ENCODE measurements at places on chromosomes 7 and 10. TPM values are rescaled to one million over a fixed set of nuclear protein-coding genes. Genes with fewer than 3 reads are reported as not detected.

The ZNF862 gene
- polyA plus RNA-seq = 11.7 TPM

DNA sequence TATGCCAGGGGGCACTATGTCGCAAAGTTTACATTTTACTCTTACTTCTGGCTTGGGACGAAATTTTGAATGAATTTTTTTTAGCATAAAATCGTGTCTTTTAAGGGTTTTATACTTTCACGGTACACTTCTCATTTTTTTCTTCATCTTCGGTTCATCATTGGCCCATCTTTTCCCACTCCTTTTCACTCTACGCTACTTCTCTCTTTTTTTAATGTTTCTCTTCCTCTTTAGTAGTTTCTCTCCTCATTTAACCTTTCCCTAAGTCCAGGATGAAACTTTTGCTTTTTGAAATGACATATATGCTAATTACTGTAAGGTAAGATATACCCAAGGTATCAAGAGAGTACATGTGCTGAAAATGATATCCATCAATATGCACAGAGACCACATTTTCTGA, 39.5 kb downstream of the C7orf33 start:
- H3K27ac ChIP-seq = no peak overlapping the region
- peaks cover 16% of the 10 kb centered on the region for H3K4me1 ChIP-seq
- no peaks in the 10 kb centered on the region for H3K36me3 ChIP-seq
- DNase-seq = no peak
- no peaks in the 10 kb centered on the region for H3K27me3 ChIP-seq

DNA sequence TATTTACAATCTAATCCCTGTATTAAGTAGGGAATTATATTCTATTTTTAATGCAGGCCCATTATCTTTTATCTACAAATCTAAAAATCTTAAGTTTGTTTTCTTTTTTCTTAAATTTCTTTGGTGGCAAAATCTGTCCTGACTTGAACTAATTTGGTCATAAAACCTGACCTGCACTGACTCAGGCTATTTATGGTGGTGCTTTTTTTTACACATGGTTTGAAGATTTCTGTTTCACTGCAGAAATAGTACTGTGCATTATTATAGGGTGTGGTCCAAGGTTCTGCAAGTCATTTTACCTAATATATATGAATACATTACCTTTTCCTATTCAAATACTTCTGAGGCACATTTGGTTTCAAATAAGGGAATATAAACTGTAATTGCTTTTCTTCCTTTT, 137.0 kb downstream of the CD36 start:
- no peaks in the 10 kb centered on the region for H3K27me3 ChIP-seq
- no peaks in the 10 kb centered on the region for H3K36me3 ChIP-seq
- no peaks in the 10 kb centered on the region for H3K4me1 ChIP-seq
- H3K27ac ChIP-seq = no peak overlapping the region

DNA sequence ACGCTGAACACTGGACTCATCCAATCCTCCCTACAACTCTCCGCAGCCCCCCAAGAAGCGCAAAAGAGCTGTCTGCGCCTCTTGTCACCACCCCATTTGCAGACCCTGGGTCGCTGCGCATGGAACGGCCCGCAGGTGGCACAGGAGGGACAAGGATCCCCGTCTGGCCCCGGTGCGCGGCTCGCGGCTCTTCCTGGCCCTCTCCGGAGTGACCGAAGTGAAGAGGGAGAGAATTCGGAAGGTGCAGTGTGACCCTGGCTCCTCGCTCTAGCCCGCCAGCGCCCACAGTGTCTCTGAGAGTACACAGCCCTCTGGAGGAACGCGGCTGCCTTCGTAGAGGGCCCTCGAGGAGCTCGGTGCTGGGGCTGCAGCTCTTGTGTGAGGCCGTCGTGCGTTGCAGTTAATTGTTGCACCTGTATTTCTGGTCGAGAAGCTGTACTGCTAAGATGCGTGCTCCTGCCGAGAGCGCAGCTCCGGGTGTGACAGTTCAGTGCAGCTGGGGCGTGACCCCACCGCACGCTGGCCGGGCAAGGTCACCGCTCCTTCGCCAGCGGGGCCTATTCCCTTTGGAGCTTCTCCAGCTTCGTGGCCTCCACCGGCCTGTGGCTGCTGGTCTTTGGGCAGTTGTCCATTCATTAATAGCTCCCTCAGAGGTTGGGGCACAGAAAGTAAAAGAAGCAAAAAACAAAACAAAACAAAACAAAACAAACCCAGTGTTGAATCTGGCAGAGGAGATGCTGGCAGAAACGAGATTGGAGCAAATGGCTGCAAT, 119.0 kb downstream of the SEC23IP start:
- peaks cover 7% of the 10 kb centered on the region for H3K27me3 ChIP-seq
- no peaks in the 10 kb centered on the region for H3K4me1 ChIP-seq
- H3K36me3 ChIP-seq = no peaks in the 10 kb centered on the region
- no peak overlapping the region for H3K4me3 ChIP-seq
- no peak for DNase-seq

The HOXA3 gene
- not detected for polyA plus RNA-seq

DNA sequence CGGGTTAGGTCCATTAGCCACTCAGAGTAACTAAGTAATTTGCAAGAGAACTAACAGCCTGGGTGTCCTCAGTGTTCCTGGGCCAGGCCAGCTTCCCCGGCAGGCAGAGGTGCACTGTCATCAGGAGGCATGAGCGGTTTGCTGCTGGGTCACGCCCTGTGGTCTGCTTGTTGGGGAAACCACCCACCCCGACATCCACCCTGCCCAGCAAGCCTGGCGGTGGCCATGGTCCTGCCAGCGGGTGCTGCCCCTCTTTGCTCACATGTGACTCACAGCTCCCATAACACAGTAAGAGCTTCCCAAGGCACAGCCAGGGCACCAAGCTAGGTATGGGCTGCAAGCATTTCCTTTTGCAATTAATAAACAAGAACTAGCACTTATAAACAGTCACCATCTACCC, 75.9 kb downstream of the RGS10 start:
- H3K36me3 ChIP-seq = no peaks in the 10 kb centered on the region
- DNase-seq = no peak
- no peak overlapping the region for H3K27ac ChIP-seq
- no peak overlapping the region for H3K4me3 ChIP-seq

The HECTD2 gene
- 0.62 TPM for polyA plus RNA-seq

Measured in naive thymus-derived CD4-positive, alpha-beta T cell (primary cell).